Activated B cell treated with CpG ODN at 0.5 μM for 24 hours (primary cell): ENCODE measurements at places on chromosomes 12 and 14.

DNA sequence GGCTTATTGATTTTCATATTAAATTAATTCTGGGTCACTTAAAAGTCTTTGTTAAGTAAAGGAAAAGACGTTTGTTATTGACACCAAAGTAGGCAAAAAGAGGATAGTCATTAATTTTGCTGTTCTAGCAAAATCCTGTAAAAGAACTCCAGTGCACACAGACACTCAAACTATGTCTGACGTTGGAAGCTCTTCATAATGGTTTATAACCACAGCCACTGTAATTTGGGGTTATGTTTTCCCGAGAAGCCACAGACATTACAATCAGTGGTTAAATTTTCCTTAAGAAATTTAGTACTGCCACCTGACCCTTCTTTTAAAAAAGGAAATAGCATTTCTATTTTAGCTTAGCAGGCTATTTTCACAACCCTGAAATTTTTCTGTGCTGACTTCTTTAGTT is 267.5 kb downstream of the CCDC91 start:
- no peak for DNase-seq

DNA sequence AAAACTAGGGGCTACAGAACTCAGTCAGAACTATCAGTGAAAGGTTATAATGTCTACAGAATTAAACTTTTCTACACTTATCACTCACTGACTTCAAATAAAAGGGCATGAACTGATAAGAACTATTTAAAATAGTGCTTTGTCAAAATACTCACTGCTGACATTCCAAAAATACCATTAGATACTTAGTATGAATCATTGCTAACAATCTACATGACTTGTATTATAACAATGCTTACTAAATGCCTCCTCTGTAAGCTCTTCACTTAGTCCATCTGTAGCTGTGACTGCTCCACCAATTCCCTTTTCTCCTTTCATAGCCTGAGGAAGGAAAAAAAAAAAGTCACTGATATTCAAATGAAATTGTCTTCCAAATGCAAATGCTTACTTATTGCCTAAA is 17.0 kb downstream of the NFYB start:
- no peak for DNase-seq

- DNase-seq, result no peak
These were observed 99.9 kb downstream of the TMTC3 start for GRCh38 chr12:88241862-88242570.

DNA sequence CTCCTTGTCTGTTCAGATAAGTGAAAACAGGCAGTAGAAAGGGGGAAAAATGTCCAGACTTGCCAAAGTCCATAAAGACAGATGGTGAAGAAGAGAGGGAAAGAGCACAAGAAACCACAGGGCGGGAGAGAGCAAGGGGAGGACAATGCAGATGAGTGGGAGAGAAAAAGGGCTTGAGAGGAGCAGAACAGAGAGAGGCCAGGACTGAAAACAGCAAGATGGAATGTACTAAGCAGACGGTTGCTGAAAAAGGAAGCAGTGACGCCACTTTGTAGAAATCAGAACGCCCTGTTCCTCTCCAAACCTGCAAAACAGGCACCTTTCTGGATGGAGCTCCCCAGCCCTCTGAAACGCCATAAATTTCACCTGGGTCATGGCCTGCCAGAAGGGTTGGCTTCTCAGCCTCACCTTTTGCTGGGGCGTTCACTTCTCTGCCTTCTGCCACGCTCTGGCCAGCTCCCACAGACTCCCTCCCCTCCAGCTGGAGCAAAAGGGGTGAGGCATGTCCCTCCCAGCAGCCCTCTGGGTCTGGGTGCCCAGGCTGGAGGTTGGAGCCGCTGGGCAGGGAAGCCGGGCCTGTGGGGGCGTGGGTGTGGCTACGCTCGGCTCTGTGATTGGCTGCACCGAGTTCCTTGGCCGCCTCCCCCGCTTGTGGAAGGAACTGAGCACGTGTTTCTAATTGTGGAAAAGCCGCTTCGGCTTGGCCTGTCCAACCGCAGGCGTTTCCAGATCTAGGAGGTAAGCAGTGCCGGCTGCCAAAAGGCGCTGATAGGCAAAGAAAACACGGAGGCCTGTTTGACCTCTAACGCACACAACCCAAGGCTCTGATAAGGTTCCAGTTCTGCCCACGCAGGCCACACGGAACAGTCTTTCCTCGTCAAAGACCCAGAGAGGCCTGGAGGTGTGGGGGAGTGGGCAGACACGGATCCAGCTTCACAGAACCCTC is 29.3 kb downstream of the SLC7A8 start:
- no peak for DNase-seq

DNA sequence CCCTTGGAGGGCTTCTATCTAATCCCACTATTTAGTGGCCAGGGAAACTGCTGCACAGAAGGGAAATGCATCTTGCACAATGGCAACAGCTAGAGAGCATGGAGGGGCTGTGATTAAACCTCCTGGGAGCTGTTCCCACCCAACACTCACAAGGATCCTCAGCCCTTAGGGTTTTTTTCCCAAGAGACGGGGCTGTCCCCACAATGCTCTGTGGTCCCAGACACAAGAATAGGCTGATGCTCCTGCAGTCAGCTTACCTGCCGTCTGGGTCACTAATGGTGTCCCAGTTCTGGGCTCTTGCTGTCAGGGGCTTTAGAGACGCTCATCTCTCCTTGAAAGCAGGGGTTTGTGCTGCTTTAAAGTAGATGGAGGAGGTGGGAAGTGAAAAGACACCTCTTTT is 4.6 kb downstream of the SERPINA1 start:
- no peak for DNase-seq

DNA sequence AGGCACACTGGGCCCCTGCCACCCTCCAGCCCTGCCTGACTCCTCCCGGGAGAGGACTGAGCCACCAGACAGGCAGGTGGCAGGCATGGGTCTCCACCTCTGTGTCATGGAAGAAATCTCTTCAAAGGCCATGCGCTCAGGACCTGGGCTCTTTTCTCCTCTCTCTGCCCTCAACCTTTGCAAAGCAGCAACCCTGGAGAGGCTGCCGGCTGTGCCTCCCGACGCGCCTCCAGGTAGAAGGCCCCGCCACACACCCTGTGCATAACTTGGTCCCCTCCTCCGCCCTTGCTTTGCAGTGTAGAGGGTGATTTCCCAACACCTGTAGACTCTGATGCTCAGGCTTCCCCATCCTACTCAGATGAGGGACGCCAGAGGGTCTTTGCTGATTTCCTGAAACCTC is 28.2 kb upstream of the TMEM179 start:
- no peak for DNase-seq

- DNase-seq, result no peak
These were observed 3.3 kb downstream of the GMPR2 start for GRCh38 chr14:24235804-24236688.

DNA sequence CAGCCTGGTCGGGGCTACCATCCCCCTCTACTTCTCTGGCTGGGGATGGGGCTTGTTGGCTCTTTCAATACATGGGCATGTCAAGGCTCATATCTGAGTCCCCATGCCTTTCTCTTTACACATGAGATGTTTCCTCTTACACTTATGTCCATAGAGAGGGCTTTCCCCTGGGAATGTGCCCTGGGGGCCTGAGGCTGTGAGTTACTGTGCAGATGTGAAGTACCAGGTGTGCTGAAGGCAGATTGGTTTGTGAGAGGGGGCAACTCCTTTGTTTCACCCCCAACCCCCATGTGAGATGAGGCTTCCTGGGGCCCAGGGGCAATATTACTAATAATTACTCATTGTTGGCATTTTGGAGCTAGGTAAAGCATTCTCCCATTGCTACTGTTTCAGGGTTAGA is 32.8 kb downstream of the NRXN3 start:
- no peak for DNase-seq

- no peak for DNase-seq
These were observed 19.0 kb downstream of the EML1 start for GRCh38 chr14:99812096-99812750.

DNA sequence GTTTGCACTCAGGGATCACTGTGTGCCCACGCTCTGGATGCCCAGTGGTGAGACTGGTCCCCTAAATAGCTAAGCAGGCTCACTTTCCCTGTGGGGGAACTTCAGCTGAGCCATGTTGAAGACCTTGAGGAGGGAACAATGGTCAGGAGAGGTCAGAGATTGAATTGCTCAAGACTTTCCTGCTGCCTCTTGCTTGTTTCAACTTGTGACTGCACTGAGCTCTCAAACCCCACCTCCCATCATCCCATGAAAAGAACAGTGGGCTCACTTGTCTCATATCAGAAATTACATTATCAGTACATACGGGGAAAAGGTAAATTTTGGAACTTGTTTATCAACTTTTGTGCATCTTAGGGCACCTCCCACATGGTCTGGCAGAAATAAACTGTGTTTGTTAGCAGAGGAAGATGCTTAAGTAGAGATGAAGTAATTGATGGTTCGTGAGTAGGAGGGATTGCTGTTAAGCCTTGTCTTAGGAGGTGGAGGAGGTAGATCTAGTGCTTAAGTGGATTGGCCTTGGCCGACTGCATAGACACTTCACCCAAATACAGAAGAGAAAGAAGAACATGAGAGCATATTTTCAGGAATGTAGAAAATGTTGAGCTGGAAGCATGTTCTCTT is 15.0 kb upstream of the SERPINA1 start:
- DNase-seq, result no peak

- DNase-seq, result no peak
These were observed 106.5 kb downstream of the CEP83 start for GRCh38 chr12:94353130-94353529.

DNA sequence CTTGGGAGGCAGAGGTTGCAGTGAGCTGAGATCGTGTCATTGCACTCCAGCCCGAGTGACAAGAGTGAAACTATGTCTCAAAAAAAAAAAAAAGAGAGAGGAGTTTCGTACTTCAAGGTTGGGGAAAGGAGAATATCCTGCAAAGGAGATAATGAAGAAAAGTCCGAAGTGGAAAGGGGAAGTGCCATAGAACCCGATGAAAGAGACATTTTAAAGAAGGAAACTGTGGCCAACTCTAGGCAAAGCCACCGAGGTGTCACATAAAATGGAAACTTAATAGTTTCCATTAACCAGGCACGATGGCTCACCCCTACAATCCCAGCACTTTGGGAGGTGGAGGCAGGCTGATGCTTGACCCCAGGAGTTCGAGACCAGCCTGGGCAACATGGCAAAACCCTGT is 15.0 kb upstream of the LTBP2 start:
- no peak for DNase-seq
